ENCODE measurements at places on chromosomes 4 and X.

DNA sequence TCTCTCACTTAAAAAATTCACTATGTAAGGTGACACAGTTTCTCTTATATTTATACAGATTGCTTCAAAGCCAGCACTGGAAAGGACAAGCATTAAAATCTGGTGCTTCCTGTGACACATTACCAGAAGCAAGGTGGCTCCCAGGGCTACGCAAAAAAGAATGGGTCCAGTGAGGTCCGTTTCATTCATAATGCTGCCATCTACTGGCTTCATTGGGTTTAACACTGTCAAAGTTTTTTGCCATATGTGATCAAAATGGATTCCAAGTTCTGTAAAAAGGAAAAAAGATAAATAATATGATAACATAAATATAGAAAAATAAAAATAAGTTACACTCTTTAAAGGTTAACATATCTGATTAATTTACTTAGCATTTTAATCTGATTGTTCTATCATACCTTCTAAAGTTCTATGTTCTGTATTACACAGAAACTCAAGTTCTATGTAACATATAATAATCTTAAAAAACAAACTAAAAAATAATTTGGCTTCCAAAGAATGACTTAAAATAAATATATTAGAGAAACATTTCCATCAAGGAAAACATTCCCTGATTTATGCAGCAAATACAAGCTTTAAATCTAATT, 22.1 kb downstream of the YIPF7 start:
- DNase-seq, result no peak

DNA sequence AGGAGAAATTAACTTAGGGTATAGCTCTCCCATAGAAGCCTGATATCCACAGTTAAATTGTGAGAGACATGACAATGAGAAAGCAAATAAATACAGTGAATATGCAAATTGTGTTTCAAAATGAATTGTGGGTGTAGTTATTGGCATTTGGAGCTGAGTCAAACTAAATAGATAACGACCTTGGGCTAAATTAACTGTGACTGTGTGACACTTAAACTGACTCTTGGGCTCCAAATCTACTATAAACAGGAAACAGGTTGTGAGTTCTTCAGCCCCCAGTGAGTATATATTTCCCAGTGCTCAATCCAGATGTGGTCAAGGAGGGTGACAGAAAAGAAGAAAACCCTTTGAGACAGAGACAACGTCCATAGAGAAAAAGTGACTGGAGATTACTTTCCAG, 11.3 kb upstream of the MAGEA10 start:
- no peak for DNase-seq

GRCh38 chr4:73862322-73862721, 6.9 kb upstream of the CXCL1 start:
- DNase-seq, result no peak

DNA sequence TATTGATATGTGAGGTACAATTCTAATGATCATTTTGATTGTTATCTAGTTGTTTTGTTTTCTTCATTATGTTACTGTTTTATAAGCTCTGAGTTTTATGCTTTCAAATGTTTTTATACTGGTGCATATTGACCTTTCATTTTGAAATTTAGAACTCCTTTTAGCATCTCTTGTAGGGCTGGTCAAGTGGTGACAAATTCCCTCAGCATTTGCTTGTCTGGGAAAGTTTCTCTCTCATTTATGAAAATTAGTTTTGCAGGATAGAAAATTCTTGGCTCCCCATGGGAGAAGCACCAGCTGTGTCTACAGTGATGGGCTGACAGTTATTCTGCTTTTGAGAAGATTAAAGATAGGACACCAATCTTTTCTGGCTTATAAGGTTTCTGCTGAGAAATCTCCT, 105.3 kb upstream of the SPRY1 start:
- no peak for DNase-seq

GRCh38 chrX:48540028-48540375, 488 bp downstream of the TBC1D25 start:
- no peak for DNase-seq

DNA sequence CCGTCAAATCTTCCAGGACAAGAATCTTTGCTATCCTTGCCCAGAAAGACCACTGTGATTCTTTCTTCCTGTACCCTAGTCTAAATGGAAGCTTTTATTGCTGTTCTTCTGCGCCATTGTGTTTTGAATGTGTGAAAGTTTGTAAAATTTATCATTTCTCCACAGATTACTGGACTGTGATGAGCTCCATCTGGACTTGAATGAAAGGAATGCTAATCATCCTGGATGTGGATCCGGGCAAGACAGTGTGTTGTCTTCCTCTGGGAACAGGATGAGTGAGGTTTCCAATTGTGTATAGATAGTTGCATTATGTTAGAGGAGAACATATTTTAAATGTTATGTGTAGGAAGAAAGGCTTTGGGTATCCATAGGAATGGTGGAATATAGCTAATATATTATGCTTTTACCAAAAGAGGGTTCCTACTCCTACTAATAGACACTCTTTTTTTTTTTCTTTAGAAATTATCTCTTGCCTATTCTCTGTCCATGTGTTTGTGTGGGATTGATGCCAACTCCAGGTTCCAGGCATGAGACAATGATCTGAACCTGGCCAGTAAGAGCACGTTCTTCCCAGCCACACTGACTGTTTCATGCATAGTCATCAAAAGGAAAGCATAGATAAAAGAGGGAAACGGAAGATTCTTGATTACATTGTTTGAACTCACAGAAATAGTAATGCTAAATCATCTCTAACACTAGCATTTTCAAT, 803.6 kb upstream of the ADGRL3 start:
- no peak for DNase-seq

GRCh38 chr4:100489305-100489704, 28.5 kb downstream of the EMCN start:
- DNase-seq, result no peak

DNA sequence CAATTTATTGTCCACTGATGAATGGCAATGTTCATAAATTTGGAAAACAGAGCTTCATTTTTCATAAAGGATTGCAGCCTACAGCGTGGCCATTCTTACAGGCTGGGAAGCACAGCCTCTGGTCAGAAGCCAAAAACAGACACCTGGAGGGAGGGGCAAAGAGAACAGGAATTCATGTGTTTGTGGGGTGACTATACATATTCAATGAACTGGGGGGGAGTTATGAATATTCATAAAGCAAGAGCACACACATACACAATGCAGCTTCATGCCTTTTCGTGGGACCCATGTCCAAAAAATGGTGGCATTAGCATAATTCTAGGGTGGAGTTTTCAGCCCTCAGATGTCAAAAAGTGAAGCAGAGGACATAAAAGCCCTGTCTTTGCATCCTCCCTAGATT, 173.3 kb downstream of the VEGFC start:
- DNase-seq, result no peak

GRCh38 chr4:99645036-99645435, 12.6 kb downstream of the C4orf54 start:
- no peak for DNase-seq

- no peak for DNase-seq
These were observed 505.7 kb downstream of the ZNF674 start for GRCh38 chrX:46039526-46039925.

- DNase-seq, result no peak
These were observed 12.8 kb upstream of the STBD1 start for GRCh38 chr4:76293772-76294171.
